ENCODE measurements at places on chromosomes 3 and 15.
A peak's percentile ranks its signal among the peaks of the same experiment; 100 is the strongest.

DNA sequence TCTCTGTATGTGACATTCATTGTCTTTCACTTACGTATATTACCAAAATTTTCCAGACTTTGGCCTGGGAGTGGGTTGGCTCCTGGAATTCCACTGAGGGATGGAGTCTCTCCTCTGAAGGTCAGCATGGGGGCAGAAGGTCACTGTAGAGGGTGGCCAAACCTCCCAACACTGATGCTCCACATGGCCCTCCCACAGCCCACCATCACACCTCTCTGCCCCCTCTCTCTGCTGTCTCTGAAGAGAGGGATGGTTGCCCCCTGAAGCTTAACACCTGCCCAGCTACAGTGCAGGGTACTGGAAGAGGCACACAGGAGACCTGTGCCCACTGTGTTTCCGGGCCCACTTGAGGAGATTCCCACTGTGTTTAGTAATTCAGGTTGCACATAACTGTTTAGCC, 52.2 kb downstream of the CMTM6 start:
- no peak for DNase-seq

DNA sequence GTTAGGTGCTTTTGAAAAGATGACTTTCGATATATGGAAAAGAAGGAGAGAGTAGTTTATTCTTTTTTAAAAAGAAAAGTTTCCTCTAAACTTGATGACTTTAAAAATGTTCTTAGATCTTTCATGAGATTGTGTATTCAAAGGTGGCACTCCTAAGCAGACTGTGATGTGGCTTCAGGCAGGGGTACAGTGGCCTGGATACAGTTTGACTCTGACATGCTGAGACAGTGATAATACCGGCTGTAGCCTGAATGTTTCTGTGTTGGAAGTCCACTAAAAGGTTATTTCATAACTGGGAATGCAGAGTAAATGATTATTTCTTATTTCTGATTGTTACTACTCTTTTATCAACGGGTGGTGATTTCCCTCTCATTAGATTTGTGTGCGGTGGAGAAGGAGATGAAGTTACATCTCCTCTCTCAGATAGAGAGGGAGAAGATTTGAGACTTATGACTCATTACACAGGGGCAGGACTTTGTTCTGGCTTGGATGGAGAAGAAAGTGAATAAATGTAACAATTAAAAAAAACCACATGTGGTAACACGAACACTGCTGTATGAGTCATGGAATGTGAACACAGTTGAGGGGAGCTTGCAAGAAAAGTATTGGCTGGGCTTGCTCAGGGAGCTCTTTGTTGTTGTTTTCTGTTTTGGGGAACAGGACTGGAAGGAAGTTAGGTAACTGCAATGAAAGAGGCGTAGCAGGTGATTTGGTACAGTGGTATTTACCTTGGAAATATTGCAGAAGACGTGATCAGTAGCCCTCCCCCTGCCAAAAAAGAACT, 21.6 kb downstream of the SPTSSB start:
- no peak for DNase-seq

- DNase-seq = no peak
Measured at GRCh38 chr3:48042071-48042760, 26.0 kb upstream of the MAP4 start.

DNA sequence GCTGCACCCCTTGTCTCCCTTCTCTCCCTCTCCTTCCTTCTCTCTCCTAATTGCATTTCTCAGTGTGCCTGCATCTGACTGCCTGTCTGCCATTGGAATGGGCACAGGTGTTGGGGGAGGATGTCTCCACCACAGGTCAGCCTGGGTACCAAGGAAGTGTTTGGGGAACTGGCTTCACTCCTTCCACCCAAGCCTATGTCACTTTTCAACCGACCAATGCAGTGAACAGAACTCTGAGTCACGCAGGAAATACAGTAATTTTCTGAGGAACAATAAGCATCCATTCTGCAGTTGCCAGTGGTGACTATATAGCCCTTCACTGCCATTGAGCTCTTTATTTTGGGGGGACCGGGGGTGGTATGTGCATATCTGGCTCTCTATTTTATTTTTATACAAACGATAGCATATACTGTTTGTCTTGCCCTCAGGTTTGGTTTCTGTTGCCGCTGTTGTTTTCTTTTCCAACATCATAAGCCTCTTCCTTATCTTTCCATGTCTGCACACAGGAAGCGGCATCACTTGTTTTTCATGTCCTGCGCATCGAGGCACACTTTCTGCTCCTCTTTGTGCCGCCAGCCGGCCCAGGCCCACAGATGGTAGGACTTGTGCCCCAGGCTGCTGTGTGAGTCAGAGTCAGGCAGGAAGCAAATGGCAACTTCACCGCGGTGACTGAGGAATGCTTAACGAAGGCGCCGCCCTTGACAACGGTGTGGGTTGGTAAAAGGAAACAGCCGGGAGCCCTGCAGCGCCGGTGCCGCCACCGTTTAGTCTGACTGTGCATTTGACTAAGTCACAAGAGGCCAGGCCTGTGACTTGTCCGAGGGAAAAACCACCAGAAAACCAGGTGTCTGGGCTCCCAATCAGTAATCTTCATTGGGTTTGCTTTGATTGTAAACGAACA, 21.1 kb upstream of the CDCP1 start:
- peak; percentile 21 for DNase-seq

DNA sequence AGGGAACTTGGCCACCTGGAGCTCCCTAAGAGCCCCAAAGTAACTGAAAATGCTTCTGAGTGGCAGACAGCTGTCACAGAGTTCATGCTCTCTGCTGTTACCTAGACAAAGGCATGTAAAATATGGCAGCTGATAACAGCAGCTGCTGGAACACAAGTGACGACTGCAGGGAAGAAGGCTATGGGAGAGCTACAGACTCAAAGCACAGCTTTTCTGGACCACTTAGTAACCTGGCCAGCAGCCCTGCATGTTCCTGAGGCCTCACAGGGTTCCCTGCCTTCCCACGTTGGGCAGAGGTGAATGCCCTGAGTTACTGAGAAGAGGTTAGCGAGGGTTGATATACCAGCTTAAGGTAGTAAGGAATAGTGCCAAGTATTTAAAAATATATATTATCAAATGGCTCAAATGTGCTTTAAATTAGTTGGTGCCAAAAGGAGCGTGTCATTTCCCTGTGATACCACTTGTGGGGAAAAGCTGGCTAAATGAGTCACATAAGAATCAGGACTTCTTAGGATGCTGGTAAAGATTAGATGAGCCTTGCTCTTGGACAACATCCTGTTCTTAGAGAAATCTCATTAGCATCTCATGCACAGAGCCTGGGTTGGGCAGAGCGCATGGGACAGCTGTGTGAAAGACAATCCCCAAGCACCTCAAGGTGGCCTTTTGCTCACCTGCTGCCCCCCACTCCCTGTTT, 76.4 kb upstream of the SCN5A start:
- no peak for DNase-seq

DNA sequence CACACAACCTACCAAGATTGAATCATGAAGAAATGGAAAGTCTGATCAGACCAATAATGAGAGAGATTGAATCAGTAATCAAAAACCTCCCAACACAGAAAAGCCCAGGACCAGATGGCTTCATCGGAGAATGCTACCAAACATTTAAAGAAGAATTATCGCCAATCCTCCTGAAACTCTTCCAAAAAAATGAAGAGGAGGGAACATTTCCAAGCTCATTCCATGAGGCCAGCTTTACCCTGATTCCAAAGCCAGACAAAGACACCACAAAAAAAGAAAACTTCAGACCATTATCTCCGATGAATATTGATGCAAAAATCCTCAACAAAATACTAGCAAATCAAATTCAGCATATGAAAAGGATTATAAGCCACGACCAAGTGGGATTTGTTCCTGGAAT, 94.1 kb downstream of the SENP2 start:
- no peak for DNase-seq

GRCh38 chr3:13303410-13303809, 116.7 kb downstream of the NUP210 start:
- no peak for DNase-seq

- no peak for DNase-seq
Measured at GRCh38 chr3:122952520-122952919, 75.0 kb downstream of the SEMA5B start.

DNA sequence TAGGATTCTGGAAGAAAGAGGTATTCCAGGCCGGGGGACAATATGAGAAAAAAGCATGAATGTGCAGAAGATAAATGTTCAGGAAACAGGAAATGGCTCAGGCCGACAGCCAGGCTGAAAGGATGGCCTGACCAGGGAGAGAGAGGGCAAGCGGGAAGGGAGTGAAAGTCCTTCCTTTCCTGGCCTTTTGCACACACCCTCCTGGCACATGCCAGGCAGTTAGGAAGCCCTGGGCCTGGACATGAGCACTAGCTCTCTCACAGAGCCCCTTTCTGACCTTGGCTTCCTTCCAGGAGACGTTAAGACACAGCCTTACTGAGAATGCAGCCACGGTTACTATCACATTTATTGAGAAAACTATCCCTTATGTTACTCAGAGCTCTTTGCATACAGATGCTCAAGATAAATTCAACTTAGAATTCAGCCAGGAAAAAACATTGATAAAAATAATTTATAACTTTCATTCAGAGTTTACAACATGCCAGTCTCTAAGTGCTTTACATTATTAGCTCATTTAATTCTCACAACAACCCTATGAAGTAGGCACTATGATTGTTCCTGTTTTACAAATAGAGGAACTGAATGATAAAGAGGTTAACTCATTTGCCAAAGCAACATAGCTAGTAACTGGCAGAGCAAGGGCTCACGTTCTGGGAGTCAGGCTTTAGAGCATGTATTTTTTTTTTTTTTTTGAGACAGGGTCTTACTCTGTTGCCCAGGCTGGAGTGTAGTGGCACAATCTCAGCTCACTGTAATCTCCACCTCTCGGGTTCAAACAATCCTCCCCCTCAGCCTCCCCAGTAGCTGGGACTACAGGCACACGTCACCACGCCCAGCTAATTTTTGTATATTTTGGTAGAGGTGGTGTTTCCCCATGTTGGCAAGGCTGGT, 39.4 kb upstream of the SMAD3 start:
- DNase-seq = no peak

- DNase-seq = no peak
Measured at GRCh38 chr3:72182206-72182605, 397.3 kb upstream of the PROK2 start.

DNA sequence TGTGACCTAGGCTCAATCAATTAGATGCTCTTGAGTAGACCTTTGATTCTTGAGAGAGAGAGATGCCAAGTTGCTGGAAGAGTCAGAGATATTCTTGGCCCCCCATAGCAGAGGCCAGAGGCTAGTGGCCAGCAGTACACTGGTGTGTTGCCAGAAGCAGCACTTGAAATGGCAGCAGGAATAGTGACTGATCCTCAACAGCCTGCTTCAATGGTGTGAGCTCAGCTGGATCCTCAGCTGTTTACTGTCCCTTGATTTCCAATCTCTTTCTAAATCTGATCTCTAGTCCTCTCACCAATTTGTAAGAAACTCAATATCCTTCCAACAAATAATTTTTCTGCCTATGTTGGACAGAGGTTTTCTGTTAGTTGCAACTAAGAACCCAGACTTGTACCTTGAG, 170.3 kb upstream of the CCDC54 start:
- DNase-seq = no peak

DNA sequence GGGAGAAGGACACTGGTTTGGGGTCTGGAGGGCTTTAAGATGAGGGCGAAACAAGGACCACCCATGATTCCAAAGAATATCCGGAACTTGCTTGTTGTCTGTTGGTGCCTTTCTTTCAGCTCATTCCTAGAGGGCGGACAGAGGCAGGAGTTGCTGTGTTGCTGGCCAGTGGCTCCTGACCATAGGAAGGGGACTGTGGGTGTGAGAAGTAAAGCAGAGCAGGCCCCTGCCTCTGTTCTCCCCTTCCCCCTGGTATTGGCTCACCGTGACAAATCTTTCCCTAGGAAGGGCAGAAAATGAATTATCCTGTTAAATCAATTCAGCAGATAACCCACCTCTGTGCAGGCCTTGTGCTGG, 89.1 kb downstream of the LIPC start:
- no peak for DNase-seq

GRCh38 chr15:95215017-95215416, 983.7 kb downstream of the MCTP2 start:
- no peak for DNase-seq

GRCh38 chr15:63553388-63553791, 43.8 kb upstream of the FBXL22 start:
- no peak for DNase-seq

GRCh38 chr3:36843065-36844051, 79.0 kb upstream of the DCLK3 start:
- DNase-seq = no peak

DNA sequence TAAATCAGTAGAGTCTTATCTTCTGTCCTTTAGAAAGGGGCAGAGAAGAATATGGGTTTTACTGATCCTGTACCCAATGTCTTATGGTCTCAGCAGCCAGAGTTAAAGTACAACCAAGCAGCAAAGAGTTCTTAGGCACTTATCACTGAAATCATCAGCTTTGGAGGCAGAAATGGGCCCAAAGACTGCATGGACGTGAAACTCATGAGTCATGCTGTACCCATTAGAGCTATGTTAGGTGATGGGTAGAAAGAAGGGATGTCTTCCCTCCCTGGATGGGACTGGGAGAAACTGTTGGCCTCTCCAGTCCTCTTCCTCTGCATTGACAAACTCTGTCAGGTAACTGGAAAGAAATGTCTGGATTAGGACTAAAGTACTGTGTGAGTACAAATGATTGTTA, 63.4 kb downstream of the EOMES start:
- DNase-seq = no peak

- DNase-seq = no peak
Measured at GRCh38 chr3:53938645-53939044, 47.0 kb upstream of the SELENOK start.

GRCh38 chr3:120062474-120062873, 31.8 kb downstream of the GSK3B start:
- DNase-seq = no peak

- DNase-seq = no peak
Measured at GRCh38 chr3:99659032-99659431, 20.6 kb downstream of the COL8A1 start.

DNA sequence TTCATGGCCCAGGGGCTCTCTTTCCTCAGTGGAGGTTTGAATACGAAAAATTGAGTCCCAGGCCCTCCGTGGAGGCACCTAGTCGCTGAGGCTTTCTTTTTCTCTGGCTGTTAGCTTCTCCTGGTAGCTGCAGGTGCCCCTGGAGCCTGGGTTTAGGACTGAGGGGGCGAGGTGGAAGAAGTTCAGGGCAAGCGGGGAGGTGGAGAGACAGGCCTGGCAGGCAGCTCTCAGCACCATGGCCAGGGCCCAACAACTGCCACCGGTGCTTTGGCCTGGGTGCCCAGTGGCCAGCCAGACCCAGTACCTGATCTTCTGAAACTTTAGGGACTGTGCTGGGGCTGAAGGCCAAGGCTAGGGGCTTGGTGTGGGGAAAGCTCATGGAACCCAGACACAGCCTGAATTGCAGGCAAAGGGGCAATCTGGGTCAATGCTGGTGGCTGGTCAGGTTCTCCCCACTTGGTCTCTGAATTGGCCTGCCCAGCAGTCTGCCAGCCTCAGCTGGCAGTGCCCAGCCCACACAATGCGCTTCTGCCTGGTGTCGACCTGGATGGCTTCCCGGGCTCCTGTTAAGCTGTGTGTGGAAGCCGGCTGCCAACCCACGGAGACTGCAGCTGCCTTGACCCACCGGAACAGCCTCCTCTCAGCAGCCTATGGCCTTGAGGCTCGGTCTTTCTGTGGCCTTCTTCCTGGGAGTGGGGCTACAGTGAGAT, 30.3 kb upstream of the POLG start:
- DNase-seq = no peak

GRCh38 chr3:193520738-193521137, 34.0 kb downstream of the ATP13A4 start:
- DNase-seq = no peak

Data from NCI-H1417 treated with DMSO at 0.1 percent for 48 hours (cell line).